Astrocyte of the spinal cord (primary cell): ENCODE measurements at places on chromosomes 1 and 21.

- no peak for DNase-seq
These were observed 87.7 kb downstream of the ADARB1 start for GRCh38 chr21:45162115-45162514.

DNA sequence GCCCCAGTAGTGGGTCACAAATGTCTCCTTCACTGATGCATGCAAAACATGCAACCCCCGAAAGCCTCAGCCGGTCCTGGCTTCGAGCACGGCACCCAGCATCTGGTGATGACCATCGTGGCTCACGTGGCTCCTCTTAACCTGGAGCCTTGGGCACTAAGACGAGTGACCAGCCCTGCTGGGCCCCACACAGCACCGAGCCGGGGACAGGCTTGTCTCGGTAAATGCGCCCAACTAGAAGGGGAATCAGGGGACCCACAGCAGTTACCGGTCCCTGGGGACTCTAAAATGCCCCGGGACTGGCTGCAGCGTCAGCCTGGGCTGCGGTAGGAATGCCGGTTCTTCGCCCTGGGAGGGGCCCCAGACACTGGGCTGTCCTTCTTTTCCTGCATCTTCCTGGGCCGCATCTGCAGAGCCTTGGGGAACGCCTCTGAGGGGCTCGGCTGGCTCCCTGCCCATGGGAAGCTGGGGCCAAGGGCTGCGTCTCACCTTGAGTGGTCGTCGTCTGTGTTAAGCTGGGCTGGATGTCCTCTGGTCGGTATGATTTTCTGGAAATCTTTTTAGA is 13.1 kb upstream of the TTC34 start:
- no peak for DNase-seq

DNA sequence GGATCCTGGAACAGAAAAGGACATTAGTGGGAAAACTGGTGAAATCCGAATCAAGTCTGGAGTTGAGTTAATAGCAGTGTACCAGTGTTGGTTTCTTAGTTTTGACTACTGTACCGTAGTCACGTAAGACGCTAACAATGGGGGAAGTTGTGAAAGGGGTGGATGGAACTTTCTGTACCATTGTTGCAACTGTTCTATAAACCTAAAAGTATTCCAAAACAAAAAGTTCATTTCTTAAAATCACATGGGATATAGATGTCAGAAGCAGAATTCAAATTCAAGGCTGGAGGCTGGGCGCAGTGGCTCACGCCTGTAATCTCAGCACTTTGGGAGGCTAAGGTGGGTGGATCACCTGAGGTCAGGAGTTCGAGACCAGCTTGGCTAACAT is 16.9 kb downstream of the ARHGEF19 start:
- DNase-seq: no peak

DNA sequence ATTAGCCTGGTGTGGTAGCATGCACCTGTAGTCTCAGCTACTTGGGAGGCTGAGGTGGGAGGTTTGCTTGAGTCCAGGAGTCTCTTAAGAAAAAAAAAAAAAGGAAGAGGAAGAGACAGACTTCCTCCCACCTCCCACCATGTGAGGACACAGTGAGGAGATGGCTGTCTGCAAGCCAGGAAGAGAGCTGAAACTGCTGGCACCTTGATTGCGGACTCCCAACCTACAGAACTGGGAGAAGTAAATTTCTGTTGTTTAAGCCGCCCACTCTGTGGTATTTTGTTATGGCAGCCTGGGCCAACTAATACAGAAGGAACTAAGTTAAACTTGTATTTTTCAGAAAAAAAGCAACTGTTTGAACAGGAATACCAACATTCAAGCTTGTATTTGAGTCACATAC is 21.7 kb downstream of the DOP1B start:
- no peak for DNase-seq

GRCh38 chr21:15151385-15152103 is 86.7 kb upstream of the NRIP1 start:
- DNase-seq: no peak

DNA sequence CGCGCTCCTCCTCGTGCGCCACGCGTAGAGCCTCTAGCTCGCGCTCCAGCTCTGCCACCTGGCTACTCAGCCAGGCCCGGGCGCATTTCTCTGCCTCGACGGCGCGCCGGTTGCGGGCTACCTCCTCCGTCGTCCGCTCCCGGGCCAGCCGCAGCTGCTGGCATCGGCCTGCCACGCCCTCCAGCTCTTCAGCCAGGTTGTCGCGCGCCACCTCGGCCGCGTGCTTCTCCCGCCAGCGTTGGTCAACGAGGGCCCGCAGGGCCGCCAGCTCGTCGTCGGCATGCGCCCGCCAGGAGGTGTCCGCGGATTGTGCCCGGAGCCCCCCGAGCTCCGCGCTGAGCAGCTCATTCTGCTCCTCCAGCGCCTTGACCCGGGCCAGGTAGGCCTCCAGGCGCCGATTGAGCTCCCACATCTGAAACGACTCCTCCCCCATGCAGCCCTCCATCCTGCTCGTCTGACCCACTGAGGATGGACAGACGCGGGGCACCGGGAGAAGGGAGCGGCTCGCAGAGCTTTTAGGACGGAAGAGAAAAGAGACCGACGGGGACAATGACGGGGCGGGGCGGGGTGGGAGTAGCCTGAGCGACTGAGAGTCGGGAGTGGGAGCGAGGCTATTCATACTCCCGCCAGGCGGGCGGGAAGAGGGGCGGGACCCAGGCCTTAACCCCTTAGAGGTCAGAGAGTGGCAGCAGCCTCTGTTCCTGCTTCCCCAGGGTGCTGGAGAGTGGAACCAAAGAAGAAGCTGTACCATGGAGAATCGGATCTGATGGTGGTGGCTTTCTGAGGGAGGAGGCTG is at the start of gene NES:
TSS of gene NES (minus strand) at position 588 of the 796 bp plus-strand sequence. CDS start at position 445, 143 bp downstream.
- DNase-seq: peak; percentile 63

- no peak for DNase-seq
These were observed 1668.3 kb downstream of the PLA2G4A start for GRCh38 chr1:188497020-188497419.

- peak; percentile 77 for DNase-seq
These were observed 8.4 kb upstream of the IKBKE start for GRCh38 chr1:206461602-206462455.

DNA sequence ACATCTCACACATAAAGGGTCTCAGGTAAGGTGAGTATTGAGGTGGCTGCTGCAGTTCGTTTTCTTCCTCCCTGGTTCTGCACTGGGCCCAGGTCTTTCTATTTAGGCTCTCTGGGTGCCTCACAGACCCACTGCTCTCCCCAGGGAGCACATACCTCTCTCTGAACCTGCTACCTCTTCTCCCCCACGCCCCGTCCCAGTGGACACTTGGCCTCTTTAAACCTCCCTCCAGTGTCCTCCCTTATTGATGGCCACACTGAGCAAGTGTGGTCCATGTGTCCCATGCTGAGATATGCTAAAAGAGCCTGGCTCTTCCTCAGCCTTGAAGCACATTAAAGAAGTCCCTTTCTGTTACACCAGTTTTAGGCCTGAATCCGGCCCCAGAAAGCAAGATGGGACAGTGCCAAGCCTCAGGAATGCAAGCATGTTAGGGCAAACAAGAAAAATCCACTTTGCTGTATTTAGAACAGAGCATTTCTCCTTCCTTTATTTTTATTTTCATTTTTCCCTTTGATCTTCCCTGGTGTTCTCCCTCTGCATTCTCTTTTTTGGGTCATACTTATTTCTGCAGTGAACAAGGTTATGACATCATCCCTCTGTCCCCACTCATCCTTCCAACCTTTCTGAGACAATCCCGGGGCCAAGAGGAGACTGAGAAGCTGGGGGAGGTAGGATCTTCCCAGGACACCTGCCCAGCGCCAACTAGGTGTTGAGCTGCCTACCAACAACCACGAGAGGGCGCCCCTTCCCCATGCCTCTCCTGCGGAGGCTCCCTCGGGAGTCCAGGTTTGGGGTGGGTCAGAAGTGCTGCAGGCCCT is 5.0 kb upstream of the CHI3L2 start:
- DNase-seq: peak; percentile 61

GRCh38 chr1:19209439-19209989 is 552 bp downstream of the UBR4 start:
- DNase-seq: peak; percentile 52

DNA sequence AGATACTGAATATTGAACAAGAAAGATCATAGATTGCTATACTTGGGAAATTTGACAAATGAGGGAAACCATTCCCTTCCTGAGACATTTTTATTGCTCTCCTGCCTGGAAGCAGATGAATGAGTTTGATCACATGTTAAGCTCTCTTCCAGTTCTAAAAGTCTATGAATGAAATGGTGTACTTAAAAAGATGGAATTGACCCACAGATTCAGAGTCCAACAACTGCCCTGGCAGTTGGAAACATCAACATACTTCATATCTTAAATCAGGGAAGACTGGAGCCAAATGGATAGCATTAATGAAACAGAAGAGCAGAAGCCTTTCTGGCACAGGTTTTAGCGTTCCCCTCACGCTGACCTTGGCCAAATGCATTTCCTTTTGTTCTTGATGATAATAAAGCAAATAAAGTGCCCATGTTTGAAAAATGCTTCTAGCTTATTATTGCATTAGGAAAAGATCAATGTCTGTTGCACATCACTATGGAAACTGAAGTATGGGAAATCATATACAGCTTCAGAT is 142.6 kb downstream of the ESRRG start:
- no peak for DNase-seq

DNA sequence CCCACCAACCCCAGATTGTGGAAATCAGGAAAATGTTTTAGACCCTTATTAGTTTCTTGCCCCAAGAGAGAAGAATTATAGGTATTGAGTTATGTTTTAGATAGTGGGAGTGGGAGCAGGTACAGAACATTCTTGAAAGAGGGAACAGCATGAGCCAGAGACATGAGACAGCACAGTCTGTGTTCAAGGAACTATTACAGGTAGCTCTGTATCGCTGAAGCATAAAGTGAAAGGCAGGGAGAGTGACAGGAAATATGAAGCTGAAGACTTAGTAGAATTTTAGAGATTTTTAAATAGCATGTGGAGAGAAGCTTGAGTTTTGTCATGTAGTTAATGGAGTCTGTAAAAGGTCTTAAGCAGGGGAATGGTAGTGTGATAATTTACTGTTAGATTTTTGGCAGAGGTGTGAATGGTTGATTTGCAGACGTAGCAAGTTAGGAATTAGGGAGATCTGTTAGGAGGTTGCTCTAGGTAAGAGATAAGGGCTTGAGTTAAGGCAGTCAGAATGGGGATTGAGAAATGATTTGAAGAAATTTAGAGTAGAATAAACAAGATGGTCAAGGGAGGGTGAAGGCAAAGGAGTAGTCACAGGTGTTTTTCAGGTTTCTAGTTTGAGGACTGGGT is 11.6 kb downstream of the SUCO start:
- DNase-seq: no peak

GRCh38 chr1:53986458-53986857 is 31.5 kb downstream of the LDLRAD1 start:
- DNase-seq: no peak

GRCh38 chr1:205593967-205594366 is 37.8 kb downstream of the ELK4 start:
- no peak for DNase-seq

DNA sequence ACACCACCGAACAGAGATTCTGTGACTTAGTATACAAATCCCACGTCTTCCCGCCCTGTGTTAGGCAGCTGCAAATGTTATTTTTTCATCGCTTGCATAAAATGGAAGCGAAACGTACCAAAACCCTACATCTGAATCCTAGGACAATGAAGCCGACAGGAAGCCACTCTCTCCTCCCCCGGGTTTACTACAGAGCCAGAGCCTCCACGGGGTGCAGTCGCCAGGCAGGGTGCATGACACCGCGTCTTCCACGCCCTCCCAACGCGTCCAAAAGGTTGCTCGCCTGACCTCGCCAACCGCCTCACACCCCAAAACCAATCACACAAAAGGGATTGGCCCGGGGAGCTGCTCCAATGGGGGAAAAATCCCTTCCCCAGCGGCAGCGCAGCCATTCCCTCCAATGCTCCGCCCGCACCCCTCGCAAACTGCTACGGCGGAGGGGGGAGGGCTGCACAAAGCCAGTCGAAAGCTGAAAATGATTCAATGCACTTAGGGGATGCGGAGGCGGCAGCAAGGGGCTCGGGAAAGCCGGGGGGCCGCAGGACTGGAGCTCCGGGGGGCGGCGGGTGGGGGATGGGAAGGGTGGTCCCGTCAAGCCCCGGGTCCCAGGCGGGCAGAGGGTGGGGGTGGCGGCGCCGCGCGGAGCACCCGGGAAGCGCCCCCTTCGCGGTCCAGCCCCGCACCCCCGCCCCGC is 701 bp downstream of the CEP170 start:
- DNase-seq: peak; percentile 72

GRCh38 chr1:63730211-63730610 is 43.6 kb upstream of the ROR1 start:
- DNase-seq: no peak

GRCh38 chr1:203273206-203273868 is 32.0 kb upstream of the BTG2 start:
- peak; percentile 74 for DNase-seq

DNA sequence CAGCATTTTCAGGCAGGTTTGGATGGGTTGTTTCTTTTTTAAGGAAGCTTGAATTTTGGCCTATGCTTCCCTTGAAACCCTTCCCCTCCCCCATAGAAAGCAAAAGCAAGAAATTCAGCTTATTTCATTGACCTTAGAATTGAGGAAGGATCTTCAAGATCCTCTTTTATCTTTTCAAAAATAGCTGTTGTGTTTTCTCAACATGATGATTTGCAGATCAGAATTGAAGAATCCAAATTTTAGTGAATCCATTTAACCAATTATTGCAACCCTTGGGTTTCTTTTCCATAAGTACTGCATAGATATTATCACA is 73.7 kb downstream of the LRRC8C start:
- no peak for DNase-seq

DNA sequence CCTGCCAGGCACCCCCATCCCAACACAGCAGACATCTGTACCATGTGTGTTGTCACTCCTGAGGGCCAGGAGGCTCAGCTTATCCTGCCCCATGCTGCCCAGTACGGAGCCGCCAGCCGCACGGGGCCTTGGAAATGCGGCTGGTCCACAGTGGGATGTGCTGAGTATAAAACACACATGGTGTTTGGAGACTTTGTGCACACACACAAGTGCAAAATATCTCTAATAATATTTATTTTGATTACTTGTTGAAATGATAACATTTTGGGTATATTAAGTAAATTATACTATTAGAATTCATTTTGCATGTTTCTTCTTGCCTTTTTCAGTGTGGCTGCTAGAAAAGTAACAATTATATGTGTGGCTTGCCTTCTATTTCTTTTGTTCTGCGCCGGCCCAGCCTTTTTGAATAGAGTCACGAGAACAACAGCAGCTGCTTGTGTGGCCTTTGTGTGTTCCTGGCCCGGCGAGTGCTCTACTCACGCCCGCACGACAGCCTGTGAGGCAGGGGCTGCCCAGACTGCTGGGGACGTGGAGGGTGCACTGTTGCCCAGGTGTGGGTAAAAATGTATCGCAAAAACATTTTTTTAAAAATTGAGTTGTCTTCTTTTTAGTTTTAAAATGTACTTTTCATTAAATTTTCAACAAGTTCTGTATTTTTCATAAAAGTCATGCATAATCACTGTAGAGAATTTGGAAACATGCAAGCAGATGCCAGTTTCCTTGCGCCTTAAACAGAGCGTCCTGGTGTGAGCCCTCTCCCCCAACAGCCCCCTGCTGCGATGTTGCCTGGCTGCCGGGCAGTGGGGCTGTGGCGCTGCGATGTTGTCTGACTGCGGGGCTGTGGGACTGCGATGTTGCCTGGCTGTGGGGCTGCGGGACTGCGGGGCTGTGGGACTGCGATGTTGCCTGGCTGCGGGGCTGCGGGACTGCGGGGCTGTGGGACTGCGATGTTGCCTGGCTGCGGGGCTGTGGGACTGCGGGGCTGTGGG is 35.5 kb downstream of the COQ8A start:
- no peak for DNase-seq

- peak; percentile 85 for DNase-seq
These were observed 81.2 kb upstream of the EFHD2 start for GRCh38 chr1:15328351-15329103.
